ENCODE measurements at places on chromosomes 2 and 18. TPM values are rescaled to one million over a fixed set of nuclear protein-coding genes. Genes with fewer than 3 reads are reported as not detected.

DNA sequence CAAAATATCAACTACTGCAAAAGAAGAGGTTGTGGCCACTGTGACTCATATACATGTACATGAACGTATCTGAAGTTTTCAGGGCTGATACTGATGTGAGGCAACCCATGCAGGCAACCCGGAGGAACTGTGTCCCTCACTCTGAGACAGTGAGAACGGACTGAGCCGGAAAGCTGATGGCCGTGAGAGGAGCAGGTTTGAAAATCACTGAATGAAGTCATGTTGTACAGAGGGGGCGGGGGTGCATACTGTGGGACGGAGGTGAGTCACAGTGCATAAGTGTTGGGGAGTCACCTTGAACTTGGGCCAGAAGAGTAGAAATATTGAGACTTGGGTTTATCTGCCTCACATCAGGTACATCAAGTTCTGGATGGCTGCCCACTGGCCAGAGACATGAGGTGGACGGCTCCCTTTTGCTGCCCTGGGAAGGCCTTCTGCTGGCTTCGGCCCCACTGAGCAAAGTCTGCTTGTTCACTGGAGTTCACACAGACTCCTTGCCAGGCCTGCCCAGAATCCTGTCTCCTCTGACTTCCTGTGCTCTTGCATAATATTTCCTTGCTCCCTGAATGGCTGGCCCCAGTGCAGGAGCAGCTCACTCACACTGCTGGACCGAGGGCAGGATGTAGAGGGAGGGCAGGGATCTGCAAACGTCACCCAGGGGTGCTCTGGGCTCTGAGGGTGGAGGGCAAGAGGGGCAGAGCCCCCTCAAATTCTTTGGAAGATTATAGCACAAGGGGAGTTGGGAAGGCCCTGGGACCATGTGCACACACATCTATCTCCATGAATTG lies 18.1 kb downstream of the EPAS1 start:
- no peak for DNase-seq

- DNase-seq: no peak
These were observed 229.8 kb downstream of the PIK3C3 start for GRCh38 chr18:42184685-42185477.

DNA sequence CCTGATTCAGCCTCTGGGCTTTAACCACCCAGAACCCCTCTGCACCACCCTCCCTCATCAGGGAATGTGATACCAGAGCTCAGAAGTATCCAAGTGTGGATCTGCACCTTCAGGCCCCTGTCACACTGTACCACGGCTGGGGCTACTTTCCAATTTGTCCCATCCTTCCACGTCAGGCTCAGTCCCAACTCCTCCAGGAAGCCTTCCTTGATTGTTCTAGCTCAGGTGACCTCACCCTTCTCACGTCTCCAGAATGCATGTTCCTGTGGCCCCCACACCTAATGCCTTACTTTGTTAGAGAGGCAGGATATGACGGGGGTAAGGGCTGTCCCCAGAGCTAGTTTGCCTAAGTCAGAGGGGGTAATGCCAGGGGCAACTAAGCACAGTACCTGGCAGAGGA lies 134.3 kb downstream of the TFCP2L1 start:
- no peak for DNase-seq

DNA sequence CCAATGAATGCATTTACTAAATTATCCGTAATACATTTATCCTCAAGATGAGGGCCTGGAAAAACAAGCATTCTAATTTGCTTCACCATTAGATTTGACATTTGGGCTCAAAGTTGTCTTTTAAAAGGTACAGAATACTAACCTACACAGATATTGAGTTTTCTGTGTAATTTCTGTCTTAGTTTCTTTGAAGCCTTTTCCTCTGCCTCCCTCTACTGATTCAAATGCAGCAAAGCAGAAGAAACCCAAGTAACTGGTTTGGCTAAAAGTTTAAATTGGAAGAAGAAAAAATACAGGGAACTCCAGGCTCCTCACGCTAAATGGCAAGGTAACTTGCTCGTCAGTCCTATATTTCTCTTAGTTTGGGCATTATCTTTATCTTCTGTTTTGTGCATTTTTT lies 53.3 kb upstream of the SLC5A7 start:
- no peak for DNase-seq

DNA sequence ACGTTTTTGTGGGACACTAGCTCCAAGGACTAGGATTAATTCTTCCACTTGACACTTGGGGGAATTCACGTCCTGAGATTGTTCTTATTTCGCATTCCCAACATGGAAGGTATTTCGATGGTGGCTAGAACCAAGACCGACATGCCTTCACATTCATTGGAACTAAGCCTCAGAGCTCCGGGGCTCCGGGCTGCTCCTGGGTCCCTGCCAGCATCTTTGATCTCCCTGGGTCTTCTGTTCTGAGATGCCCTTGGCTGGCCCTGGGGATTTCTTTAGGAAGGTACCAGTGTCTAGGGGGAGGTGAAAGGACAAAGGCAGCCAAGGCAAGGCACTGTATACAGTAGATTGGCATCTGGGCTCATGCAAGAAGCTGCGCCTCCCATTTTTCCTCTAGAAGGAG lies 76.8 kb downstream of the DYSF start:
- no peak for DNase-seq

- DNase-seq: peak; percentile 22
These were observed 27.2 kb upstream of the LANCL1 start for GRCh38 chr2:210503725-210504191.

GRCh38 chr18:45802814-45803492 lies 22.5 kb upstream of the SIGLEC15 start:
- no peak for DNase-seq

DNA sequence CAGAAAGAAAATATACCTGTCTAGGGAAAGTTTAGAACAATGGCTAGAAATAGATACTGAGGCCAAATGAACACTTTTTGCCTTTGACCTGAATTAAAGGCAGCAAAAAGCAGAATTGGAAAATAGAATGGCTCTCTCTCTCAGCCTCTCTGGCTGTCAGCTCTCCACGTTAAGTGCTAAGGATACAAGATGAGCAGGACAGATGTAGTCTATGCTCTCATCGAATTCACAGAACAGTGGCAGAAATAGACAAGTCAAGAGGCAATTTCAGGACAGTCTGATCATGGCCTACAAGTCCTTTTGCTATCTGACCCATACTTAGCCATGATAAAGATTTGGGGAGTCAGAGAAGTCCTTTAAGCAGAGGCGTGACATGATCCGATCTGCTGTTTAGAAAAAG lies 120.2 kb upstream of the CREB1 start:
- DNase-seq: no peak

GRCh38 chr18:66819235-66819634 lies 215.3 kb upstream of the CDH19 start:
- DNase-seq: no peak

GRCh38 chr2:108414256-108414876 lies 34.6 kb upstream of the GCC2 start:
- no peak for DNase-seq

- DNase-seq: no peak
These were observed 152.8 kb upstream of the COPS8 start for GRCh38 chr2:236932831-236933361.

DNA sequence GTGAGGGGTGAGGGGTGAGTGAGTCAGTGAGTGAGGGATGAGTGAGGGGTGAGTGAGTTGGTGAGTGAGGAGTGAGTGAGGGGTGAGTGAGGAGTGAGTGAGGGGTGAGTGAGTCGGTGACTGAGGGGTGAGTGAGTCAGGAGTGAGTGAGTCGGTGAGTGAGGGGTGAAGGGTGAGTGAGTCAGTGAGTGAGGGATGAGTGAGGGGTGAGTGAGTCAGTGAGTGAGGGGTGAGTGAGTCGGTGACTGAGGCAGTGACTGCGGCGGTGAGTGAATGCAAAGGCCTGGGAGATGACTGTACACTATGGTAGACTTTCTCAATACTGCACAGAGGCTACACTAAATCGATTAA lies 16.6 kb downstream of the THAP4 start:
- no peak for DNase-seq

DNA sequence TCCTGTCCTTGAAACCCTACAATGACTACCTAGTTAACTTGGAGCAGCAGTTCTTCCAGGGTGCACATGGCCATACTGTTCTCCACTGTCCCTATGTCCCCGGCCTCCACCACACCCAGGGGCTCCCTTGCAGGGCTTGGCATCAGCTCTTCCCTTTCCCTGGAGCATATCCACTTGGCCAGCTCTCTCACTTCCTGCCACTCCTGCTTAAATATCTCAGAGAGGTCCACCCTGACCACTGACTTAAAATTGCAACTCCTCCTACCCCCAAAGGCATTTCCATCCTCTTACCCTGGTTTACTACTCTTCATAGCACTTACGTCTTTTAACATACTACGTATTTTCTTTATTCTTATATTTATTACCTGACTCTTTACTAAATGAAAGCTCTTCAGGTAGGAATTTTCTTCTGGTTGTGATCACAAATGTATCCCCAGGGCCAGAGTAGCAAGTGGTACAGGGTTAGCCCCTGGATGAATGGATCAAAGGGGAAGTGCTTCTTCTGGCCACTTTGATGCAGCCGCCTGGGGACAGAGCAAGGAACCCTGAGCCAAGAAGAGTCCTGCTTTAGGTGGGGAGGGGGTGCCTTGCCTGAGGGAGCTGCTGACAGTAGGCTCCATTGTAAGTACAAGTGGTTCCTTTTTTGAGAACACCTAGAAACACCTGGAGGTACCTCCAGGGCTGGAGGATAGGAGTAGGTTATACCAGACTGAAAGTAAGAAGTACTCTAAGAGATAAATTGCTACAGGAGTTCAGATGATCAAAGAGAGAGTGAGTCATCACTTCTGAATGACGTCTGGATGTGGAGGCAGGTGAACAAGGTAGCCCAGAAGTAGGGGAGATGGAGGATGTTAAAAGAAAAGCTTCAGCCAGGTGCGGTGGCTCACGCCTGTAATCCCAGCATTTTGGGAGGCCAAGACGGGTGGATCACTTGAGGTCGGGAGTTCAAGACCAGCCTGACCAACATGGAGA lies 82.2 kb downstream of the SOCS6 start:
- no peak for DNase-seq

GRCh38 chr18:39841482-39842365 lies 2113.3 kb upstream of the PIK3C3 start:
- peak; percentile 86 for DNase-seq

- DNase-seq: no peak
These were observed 74.8 kb downstream of the COA5 start for GRCh38 chr2:98533547-98533946.

- DNase-seq: peak; percentile 78
These were observed 631.5 kb downstream of the NYAP2 start for GRCh38 chr2:226030788-226031646.

DNA sequence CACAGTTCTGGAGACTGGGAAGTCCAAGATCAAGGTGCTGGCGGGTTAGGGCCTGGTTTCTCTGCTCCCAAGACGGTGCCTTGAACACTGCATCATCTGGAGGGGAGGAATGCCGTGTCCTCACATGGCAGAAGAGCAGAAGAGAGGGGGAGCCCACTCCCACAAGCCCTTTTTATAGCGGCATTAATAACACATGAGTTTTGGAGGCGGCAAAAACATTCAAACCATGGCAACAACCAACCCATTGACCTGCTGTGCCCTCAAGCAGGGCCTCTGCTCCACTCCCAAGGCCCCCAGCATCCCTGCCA lies 62.0 kb downstream of the SMAD7 start:
- no peak for DNase-seq

DNA sequence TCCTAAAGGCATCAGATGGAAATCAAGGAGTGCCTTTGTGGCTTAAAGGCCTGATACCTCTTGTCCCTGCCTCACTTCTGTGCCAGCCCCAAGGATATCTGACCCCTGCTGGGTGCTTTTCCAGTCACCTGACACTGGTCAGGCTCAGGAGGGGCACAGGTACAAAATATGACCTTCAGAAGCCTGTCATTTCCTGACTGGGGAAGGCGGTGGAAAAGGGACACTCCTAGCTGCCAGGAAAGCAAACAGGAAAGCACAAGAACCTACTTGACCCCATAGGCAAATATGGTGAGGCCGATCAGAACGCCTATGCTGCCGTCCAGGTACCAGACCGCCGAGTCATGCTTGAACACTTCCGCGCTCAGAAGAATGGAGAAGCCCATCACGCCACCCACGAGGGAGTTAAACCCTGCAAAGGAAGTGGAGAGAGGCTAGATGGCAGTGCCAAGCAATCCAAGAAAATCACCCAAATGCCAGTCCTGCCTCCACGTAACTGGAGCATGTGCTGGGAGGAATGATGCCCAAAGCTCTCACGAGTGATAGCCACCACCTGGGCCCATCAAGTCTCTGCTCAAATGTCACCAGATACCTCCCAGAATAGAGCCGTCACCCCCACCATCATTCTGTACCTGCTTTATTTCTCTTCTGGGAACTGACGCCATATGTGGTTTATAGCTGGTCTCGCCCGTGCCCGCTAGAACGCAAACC lies 204.0 kb downstream of the MGAT5 start:
- no peak for DNase-seq

Gene COL6A3
- 0.17 TPM for total RNA-seq

Gene WIPF1
- total RNA-seq: not detected

Gene TUBB8B
- 5.3 TPM for total RNA-seq

Gene GALNT14
- not detected for total RNA-seq

Gene PMAIP1
- total RNA-seq: 0.27 TPM

Gene WDR33
- 47.6 TPM for total RNA-seq

Gene MTLN
- total RNA-seq: 29.7 TPM

Gene SCYGR4
- not detected for total RNA-seq

Gene SKA1
- total RNA-seq: 32.6 TPM

Gene COL5A2
- 12.8 TPM for total RNA-seq
